ENCODE measurements at places on chromosomes 7 and 10. TPM values are rescaled to one million over a fixed set of nuclear protein-coding genes. Genes with fewer than 3 reads are reported as not detected.

DNA sequence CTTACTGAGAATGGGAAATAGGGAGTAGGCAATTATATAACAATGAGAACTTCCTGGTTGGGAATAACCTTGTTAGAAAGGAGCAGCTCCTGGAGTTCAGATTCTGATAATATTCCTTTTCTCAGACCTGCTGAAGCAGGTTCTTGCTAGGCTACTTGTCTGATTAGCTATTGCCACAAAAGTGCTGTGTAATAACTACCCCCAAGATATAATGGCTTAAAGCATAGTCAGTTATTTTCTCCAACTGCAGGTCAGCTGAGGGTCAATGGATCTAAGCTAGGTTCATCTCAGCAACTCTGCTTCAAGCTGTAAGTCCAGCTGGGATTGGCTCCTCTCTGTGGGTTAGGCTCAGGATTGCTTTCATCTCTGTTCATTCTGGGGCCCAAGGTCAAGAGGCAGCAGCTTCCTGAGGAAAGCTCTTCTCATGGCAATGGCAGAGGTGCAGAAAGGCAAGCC, 9.4 kb upstream of the CNOT4 start:
- DNase-seq = no peak

The TWIST1 gene
- total RNA-seq = 19.1 TPM

DNA sequence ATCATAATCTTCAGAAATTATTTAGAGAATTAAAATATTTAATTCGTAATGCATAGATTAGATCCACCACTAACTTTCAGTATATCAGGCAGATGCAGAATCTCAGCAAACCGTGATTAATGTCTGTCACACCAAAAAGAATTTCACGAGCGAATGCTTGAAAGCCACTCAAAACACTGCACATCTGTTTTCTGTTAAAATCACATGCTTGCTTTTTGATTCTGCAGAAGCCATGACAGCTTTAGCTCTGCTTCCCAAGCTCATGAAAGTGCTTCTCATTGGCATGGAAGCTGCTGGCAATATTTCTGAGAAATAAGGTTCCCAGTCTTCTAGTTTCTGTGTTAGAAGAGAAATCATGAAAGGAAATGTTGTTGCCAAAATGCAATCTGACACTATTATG, 837.8 kb upstream of the LRRN3 start:
- no peak for DNase-seq

The CXCL12 gene
- not detected for total RNA-seq

The CYP26C1 gene
- total RNA-seq = not detected

The PTPRE gene
- 24.6 TPM for total RNA-seq

The VWDE gene
- 1.1 TPM for total RNA-seq

- DNase-seq = no peak
Measured at GRCh38 chr7:69498671-69499070, 99.6 kb upstream of the AUTS2 start.

DNA sequence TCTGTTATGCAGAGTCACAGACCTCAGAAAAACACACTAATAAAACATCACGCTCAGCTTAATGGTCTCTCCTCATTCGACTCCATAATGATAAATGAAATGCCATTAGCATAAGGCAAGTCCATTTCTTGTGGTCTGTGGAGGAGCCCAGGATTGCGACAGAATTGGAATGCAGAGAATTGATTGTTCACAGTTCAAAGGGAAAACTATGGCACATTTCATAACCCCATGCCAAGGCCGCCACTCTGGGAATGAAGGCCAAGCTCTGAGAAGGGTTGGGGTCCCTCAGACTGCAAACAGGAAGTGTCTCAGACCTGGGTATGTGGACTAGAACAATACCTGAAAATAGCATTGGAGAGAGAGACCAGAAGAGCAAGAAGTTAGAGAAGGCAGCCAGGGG, 398.9 kb downstream of the ADRA2A start:
- no peak for DNase-seq

- no peak for DNase-seq
Measured at GRCh38 chr7:1706381-1706720, 36.3 kb downstream of the ELFN1 start.

The SFXN3 gene
- 70.2 TPM for total RNA-seq

The SH2D4B gene
- not detected for total RNA-seq

- DNase-seq = peak; percentile 21
Measured at GRCh38 chr7:121366852-121367431, 29.2 kb downstream of the FAM3C start.

The OR2A5 gene
- total RNA-seq = not detected

The DYDC2 gene
- 0.53 TPM for total RNA-seq

DNA sequence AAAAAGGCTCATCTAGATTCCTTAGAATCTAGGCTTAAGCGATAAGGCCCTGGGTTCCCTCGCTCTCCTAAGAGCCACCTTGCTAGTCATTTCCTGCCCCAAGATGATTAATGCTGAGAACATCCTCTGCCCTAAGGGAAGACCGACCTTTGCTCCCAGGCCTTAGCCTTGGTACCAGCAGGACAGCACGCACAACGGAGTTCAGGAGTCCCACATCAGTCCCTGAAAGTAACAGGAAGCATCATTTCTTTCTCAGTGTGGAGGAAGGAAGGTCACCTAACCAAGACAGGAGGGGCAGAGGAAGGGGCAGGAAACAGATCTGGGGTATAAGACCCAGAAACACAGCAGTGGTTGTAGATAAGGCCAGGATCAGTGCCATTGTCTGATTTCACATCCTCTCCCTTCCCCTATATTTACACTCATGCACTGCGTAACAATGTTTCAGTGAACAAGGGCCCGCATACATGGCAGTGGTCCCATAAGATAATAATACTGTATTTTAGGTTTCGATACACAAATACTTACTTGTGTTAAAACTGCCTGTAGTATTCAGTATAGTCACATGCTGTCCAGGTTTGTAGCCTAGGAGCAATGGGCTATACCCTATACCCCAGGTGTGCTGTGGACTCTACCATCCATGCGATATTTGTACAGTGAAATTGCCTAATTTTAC, 8.1 kb upstream of the FAM107B start:
- peak; percentile 83 for DNase-seq

The PNLIPRP1 gene
- not detected for total RNA-seq

GRCh38 chr7:38451840-38452239, 178.4 kb upstream of the TARP start:
- peak; percentile 35 for DNase-seq

DNA sequence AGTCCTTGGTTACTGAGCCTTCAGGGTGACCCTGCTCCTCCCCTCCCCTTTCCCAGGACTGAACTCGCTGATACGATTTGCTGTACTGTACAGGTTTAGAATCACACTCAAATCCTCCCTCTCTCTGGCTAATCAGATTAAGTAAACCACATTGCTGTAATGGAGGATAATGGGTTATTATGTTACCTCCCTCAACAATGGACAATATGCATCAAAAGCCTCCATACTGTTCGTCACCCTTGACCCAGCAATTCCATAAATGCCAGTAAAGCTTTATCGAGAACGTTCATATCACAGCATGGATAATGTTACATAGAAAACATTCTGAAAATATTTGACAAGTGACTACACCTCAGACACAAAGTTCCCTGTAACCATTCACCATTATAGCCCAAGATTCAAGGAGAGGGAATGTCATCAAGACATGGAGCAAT, 61.7 kb downstream of the FAM107B start:
- DNase-seq = peak; percentile 27

DNA sequence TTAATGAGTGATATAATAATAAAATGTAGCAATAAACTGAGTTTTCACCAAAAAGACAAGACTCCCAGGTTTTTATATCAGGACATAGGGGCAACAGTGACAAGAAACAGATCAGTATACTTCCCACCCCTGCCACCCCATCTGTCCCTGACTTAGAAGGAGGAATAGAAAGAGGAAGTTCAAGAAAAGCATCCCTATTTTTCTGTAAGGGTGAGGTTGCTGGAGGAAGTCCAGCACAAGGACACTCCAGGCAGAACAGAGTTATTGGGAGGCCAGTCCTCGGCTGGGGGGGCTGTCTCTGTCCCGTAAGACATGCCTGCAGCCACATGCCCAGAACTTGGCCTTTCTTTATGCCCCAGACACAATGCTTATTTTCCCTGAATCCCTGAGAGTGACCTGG, 16.5 kb upstream of the TLX1 start:
- DNase-seq = no peak

GRCh38 chr7:21278944-21279343, 148.9 kb upstream of the SP4 start:
- DNase-seq = no peak

The HTR5A gene
- not detected for total RNA-seq

- DNase-seq = no peak
Measured at GRCh38 chr10:583433-583832, 106.0 kb downstream of the DIP2C start.

Data from HT1080 (cell line).